ENCODE measurements at places on chromosomes 16 and 17.

- DNase-seq, result no peak
These were observed 292.0 kb downstream of the SEC14L1 start for GRCh38 chr17:77432742-77433141.

DNA sequence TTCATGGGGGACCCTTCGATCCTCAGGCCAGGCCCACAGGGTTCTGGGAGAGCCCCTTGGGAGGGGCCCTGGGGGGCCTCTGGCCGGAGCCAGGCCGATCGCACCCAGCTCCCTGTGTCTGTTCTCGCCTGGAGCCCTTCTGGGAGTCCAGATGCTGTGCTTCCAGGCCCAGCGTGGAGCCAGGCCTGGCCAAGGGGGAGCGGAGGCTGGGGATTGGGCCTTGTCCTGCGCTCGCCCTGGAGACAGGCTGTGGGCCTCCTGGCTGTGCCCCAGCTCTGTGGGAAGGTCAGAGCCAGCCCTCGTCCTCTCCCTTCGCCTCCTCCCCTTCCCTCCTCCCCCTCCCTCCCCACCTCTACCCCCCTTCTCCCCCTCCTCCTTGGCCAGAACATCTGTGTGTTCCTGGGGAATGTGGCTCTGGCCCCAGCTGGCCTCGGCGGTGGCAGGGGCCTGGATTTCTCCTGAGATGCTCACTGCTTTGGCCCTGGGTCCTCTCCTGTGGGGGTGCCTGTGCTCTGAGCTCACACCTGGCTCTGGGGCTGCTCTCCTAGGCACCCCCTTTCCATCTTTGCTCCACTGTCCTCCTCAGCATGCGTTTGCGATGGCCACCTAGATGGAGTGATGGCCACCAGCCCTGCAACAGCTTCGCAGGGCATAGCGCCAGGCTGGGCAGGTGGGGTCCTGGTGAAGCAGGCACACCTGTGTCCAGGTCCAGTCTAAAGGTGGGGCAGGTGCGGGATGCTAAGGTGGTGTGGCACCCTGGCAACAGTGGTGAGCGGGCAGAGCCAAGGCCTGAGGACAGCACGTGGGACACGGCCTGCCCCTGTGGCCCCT, 90.6 kb upstream of the CIBAR2 start:
- DNase-seq, result no peak

DNA sequence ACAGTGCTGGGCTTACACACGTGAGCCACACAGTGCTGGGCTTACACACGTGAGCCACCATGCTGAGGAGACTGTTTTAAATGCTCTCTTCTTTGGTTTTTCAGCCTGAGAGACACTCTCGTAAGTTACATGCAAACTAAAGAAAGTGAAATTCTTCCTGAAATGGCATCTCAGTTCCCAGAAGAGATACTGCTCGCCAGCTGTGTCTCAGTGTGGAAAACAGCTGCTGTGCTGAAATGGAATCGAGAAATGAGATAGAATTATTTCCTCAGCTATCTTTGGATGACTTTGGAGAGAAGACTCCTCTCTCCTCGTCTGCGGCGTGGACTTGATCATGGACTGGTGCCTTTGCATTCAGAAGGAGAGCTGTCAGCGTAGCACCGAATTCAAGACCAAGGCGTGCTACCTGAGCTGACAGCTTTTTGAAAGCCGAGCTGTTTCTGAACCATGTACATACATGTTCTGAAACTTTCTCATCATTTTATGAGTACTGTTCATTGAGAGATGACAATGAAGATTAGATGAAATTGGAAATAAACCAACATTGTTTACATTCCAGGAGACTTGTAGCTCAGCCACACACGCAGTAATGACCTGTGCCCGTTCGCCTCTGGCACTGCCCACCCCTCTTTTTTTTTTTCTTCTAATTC, 21.6 kb upstream of the ENDOV start:
- no peak for DNase-seq

DNA sequence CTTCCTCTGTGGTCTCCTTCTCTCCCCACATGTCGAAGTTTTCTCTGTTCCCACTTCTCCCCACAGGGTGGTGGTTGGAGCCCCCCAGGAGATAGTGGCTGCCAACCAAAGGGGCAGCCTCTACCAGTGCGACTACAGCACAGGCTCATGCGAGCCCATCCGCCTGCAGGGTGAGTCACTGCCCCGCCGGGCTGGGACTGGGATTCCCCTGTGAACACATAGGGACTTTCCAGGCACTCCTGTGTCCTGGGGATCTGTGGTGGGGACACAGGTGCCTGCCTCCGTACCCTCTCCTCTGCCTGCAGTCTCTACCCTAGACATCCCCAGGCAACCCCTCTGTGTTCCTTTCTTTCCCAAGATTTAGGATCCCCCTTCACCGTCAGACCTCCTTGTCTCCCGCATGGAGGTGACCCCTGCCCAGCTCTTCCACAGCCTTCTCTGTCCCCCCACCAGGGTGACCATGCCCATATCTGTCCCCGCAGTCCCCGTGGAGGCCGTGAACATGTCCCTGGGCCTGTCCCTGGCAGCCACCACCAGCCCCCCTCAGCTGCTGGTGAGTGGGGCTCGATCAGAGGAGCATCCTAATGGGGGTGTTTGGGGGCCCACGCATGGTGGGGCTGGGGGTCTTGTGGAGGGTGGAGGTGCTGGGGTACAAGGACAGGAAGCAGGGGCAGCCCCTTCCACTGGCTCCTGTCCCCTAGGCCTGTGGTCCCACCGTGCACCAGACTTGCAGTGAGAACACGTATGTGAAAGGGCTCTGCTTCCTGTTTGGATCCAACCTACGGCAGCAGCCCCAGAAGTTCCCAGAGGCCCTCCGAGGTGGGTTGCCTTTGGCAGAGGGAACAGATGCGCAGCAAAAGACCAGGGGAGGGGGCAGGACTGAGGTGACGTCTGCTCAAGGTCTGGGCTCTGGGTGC, 5.8 kb downstream of the ITGAM start:
- peak; percentile 60 for DNase-seq

- no peak for DNase-seq
These were observed 34.2 kb upstream of the CCL2 start for GRCh38 chr17:34220752-34221395.

DNA sequence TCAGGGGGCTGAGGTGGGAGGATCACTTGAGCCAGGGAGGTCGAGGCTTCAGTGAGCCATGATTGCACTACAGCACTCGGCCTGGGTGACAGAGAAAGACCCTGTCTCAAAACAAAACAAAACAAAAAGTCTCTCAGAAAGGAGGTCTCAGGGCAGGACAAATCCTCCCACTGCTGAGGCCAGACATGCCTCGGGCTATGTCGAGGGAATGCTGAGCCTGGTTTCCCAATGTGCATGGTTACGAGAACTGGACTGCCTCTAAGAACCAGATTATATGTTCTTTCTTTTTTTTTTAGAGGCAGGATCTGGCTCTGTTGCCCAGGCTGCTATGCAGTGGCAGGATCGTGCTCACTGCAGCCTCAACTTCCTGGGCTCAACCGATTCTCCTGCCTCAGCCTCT, 27.6 kb downstream of the TRAP1 start:
- DNase-seq, result no peak

DNA sequence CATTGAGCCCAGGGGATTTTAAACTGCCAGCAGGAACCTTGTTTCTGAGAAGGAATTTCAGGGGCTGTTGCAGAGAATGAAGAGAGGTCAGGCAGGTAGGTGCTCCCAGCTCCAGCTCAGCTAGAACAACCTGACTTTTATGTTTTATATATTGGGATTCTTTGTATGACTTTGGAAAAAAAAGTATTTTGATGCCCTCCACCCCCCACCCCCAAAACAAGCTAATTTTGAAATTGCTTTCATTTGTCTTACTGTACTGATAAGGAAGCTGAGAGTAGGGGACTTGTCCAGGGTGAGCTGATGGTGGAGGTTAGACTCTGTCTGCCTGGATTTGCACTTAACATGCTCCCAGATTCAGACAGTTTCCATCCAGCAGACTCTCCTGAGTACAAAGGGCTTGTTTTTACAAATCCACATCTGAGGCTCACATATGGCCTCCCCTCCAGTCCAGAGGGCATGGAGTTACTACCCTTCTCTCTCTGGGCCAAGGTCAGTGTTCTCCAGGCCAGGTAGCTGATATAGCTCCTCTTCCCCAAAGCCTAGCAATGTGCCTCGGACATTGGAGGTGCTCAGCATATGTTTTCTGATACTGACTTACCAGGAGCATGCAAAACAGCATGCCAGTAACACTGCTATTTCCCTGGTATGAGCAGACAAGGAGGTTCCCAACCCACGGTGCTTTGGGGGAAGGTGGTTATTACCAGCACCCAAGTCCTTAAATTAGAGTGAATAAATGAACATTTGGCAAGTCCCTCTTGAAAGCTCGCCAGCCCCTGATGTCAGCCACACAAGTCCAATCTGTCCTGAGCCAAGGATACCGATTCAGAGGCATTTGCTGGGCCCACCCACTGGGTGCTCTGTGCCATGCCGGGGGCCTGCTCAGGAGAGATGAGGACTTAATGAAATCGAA, 11.3 kb downstream of the STX1B start:
- DNase-seq, result no peak

- DNase-seq, result no peak
These were observed 21.3 kb upstream of the CCDC182 start for GRCh38 chr17:57766318-57766943.

DNA sequence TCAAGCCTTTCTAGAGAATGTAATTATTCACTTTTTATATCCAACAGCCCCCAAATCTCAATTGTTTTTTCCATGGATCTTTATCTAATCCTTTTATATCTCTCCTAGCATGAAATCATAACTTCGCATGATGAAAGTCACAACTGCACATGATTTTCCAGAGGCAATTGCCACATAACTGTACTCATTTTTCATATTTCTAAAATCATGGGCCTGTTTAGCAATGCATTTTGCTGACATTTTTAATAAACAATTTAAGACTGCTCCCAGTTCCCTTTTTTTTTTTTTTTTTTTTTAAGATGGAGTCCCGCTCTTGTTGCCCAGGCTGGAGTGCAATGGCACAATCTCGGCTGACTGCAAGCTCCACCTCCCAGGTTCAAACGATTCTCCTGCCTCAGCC, 83.5 kb downstream of the VMP1 start:
- no peak for DNase-seq

DNA sequence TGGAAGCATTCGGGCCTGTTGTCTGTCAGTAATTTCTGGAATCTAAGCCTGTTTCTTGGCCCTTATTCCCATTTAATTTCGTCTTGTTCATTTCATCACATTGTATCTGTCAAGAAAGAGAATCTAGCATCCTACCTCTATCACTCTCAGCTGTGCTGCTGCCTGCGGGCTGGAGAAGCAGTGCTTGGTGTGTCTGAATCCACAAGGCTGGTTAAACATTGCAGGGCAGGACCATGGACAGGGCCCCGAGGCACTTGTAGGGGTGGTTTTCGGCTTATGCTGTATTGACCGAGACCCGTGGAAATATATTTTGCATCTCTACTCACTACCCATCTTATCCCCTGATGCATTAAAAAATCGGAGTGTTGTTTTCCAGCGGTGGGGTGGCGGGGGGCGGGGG, 3.1 kb downstream of the RAB11FIP4 start:
- peak; percentile 54 for DNase-seq

- DNase-seq, result no peak
These were observed 150.0 kb upstream of the RBFOX1 start for GRCh38 chr16:7182510-7183109.

GRCh38 chr17:42525221-42525620, 10.8 kb upstream of the NAGLU start:
- no peak for DNase-seq

- no peak for DNase-seq
These were observed 122.3 kb downstream of the DYNLRB2 start for GRCh38 chr16:80663078-80663477.

DNA sequence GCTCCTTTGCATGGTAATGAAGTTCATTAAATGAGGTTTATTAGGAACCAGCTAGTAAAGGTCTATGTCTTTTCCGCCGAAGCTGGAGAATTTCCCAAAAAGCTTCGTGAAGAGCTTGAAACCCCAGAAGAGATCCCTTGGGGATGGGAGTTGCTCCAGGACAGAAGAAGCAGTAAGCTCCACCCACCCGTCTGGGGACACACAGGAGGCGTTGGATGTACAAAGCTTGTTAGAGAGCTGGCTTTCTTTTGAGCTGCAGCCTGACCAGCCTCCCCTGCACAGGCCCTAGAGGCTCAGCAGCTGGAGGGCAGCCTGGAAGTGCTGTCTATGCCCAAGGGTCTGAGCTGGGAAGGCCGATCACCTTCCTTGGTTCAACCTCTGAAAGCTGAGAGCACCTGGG, 147.4 kb upstream of the SDK2 start:
- no peak for DNase-seq

DNA sequence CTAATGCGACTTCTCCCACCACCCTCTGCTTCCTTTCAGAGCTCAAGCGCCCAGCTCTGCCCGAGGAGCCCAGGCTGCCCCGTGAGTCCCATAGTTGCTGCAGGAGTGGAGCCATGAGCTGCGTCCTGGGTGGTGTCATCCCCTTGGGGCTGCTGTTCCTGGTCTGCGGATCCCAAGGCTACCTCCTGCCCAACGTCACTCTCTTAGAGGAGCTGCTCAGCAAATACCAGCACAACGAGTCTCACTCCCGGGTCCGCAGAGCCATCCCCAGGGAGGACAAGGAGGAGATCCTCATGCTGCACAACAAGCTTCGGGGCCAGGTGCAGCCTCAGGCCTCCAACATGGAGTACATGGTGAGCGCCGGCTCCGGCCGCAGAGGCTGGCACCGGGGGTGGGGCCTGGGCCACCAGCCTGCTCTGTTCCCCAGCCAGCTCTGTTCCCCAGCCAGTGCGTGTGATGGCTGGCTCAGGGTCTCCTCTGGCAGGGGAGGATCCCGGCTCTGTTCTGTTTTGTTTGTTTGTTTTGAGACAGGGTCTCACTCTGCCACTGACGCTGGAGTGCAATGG, 18.7 kb downstream of the CRISPLD2 start:
- DNase-seq, result no peak

DNA sequence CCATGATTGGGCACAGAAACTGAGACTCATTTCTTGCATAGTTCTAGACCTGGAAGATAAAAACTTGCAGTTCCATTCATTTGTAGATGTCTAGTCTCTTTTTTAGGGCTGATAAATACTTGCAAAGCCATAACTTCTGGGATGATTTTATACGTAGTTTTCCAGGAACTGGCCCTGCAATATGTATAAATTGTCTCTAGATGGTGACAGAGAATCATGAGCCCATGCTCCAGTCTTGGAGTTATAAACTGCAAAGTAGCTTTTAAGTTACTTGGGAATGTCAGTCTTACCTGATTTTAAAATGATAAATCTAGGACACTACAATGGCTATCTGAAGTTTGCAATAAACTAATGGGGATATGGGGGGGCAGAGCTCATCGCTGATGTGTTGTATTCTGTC, 3.0 kb upstream of the ADAMTS18 start:
- DNase-seq, result no peak

- no peak for DNase-seq
These were observed 13.6 kb downstream of the ZC3H7A start for GRCh38 chr16:11783319-11784037.

- DNase-seq, result peak; percentile 72
These were observed 8.1 kb upstream of the FLYWCH2 start for GRCh38 chr16:2874912-2875362.

All from GM12891 (cell line).